Astrocyte of the hippocampus (primary cell): ENCODE measurements at places on chromosomes 3 and 15.

GRCh38 chr3:146241523-146242240 lies 9.2 kb downstream of the PLSCR4 start:
- DNase-seq, result no peak

GRCh38 chr3:57855943-57856342 lies 99.8 kb downstream of the SLMAP start:
- DNase-seq, result no peak

DNA sequence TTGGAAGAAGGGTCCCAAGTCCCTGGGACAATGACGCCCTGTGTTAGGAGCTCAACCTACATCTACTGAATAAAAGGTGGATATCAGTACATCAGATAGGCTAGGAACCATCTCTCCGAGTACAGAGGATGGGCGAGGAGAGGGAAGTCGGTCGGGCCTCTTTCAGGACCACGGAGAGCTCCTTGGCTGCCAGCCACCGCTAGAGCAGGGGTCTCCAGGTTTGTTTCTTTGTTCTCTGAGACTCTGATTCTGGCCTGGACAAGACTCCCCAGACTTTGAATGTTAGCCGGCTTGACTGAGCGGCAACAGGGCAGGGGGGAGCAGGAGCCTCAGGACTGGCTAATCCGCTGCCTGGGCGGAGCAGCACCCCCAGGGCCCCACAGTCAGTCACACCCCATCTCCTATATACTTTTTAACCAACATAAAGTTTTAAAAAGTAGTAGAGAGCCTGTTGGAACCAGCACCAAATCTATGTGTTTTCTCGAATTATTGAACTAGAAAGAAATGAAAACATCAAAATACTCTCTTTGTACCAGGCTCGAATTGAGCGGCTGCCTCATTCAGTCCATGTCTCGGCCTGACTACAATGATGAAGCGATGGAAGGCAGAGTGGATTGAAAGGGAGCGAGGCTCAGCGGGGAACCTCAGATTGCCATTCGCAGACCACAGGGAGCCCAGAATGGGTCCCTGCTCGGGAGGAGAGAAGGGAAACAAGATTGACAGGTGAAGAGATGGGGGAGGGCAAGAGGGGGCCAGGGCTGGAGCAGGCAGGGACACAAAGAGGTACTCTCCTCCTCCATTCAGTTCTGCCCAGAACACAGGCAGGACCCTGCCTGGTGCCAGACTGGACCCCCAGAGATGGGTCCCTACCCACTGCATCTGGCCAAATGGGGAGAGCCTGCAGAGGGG lies 131.6 kb downstream of the TPRA1 start:
- DNase-seq, result peak; percentile 58

DNA sequence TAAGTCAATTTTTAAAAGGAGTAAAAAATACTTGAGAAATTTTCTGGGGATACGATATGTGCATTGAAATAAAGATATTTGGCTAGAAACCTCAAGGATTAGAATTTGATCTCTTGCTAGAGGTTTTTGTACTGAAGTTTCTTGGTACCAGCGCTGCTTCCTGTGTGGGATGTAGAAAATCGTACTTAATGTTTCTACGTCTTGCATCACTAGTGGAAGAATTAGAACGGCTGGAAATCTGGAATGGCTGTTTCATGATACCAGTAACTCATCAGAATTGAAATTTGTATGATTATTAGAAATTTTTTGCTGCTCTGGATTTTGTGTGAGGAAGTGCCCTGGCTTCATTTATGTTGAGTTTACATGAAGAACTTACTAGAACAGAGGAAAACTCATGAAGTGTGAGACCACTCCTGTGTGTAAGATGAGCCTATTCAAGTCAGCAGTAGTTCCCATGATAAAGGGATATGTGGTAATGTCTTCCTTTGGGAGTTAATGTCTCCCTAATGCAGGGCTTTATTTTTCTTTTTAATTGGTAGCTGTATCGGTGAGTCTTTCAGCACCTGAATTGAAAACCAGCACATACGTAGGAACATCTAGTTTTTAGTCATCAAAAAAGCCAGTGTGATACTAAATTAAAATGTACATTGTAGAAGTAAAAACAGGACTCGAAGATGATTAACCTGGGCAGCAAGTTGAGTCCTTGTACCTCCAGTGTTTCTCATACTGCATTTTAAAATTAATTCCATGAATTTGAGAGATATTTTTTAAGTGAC lies 3.2 kb downstream of the KBTBD8 start:
- no peak for DNase-seq

- no peak for DNase-seq
Measured at GRCh38 chr15:61697796-61698195, 362.5 kb downstream of the VPS13C start.

DNA sequence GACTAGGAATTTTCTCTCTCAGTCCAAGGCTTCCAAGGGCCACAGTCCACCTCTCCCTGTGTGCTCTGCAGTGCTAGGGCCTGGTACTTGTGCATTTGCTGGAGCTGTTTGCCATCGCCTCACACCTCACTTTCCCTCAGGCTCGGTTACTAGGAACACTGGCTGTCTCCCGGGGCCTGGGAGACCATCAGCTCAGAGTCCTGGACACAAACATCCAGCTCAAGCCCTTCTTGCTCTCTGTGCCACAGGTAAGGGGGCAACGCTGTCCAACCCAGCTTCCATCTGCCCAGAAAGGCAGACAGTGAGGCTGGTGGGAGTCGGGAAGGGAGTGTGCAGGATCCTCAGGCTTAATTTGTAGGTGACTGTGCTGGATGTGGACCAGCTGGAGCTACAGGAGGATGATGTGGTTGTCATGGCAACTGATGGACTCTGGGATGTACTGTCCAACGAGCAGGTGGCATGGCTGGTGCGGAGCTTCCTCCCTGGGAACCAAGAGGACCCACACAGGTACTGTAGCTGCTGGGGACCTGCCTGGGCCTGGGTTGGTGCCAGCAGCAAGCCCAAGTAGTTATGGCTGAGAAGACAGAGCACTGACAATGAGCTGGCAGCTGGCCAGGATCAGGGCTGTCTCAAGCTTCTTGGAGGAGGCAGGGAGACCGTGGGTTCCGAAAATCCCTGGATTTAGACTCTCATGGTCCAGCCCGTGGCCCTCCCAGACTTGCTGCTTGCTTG lies 3.4 kb downstream of the PPM1M start:
- no peak for DNase-seq

DNA sequence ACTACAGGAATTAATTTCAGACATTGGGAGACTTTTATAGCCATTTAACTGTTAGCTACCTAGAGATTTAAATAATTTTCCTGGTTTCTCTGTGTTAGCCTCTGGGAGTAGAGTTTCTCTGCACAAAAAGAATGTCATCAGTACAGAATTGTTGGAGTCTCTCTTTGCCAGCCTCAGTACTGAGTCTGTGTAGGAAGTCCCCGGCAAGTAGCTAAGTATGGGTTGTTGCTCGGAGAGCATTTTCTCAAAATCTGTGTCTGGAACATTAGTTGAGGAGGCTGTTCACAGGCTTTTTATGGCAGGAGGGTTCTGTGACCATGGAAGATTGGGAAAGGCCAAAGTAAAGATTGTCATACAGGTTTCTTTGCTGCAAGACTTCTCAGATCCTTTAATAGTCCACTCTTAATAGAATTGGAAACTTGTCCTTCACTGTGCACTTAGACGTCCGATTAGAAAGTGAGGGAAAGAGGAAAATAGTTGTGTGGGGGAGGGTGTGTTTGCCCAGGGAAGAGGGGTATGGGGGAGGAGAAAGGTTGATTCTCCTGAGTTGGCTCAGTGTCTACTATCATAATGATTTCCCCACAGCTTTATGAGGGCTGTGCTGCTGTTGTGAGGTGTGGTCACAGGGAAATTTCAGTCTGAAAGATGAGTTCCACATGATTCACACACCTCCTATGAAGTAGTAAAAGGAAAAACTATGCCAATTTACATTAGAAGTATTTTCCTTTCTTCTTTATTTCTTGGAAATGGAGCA lies 207.1 kb downstream of the PTPRG start:
- DNase-seq, result no peak

- DNase-seq, result no peak
Measured at GRCh38 chr3:11146773-11147660, 7.3 kb upstream of the HRH1 start.

GRCh38 chr15:77530576-77530975 lies 102.1 kb downstream of the LINGO1 start:
- no peak for DNase-seq

- DNase-seq, result no peak
Measured at GRCh38 chr3:149454746-149455145, 19.8 kb upstream of the TM4SF4 start.

DNA sequence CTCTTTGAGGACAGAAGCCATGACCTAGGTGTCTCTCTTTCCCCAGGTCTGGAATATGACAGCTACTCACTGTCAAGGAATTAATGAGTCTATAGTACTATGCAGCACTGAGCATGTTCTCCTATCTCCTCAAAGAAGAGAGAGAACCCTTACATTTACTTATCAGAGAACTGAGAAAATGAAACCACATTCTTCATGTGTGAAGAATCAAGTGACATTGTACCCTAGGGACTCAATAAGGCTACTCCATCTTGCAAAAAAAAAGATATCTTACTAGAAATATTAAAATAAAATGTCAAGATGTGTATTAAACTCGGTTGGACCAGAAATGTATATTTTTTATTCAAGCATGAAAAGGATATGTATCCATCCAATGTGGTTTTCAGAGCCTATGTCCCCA lies 133.2 kb upstream of the COL8A1 start:
- no peak for DNase-seq

GRCh38 chr3:47414666-47415587 lies 34.1 kb downstream of the PTPN23 start:
- no peak for DNase-seq

DNA sequence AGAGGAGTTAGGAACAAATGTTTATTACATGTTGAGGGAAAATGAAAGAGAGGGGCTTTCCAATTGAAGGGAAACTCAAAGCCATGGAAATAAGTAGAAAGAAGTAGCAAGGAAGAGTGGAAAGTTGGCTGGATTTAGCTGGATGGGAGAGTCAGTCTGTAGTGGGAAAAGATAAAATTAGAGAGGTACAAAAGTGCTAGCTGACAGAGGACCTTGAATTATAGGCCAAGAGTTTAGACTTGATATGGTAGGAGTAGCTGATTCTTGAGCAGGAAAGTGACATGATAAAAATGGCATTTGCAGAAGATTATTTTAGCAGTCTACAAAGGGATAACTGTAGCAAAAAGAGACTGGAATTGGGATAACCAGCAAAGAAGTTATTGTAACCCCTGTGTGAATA lies 425.8 kb downstream of the ROBO1 start:
- DNase-seq, result no peak

DNA sequence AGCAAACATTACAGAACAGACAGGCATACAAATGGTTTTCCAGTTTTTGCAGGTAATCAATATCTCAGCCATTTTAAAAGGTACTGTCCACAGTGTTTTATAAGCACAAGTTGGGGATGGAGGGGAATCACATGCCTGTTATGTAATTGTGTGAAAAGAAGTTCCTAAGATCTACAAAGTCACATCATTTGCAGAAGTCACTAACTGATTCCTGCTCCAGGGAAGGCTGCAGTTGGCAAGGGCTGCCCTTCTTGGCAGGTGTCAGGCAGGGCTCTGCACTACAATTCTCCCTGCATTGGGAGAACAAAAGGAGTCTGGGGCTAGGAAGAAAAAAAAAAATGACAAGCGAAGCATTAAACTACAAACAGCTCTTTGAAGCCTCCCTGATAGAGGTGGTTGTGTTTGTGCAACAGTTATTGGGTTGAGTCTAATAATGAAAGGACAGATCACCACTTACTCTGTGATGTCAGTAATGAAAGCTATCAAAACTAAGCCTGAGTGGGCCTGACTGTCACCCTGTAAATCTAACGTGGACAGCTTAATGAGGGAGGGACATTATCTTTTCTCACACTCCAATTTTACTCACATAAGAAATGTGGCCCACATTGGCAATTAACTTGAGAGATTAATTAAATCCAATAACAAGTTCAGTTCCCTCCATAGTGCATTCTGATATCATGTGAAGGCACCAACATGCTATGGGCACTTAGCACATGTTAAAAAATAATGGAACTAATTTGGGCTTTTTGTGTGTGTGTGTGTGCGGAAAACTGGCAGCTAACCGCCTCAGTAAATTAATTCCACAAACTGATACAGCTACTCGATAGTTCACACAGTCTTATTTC lies 242.9 kb downstream of the FHIT start:
- no peak for DNase-seq

GRCh38 chr15:74231475-74231874 lies 4.7 kb upstream of the CCDC33 start:
- DNase-seq, result no peak

GRCh38 chr3:75938921-75939320 lies 153.6 kb upstream of the ZNF717 start:
- DNase-seq, result no peak

DNA sequence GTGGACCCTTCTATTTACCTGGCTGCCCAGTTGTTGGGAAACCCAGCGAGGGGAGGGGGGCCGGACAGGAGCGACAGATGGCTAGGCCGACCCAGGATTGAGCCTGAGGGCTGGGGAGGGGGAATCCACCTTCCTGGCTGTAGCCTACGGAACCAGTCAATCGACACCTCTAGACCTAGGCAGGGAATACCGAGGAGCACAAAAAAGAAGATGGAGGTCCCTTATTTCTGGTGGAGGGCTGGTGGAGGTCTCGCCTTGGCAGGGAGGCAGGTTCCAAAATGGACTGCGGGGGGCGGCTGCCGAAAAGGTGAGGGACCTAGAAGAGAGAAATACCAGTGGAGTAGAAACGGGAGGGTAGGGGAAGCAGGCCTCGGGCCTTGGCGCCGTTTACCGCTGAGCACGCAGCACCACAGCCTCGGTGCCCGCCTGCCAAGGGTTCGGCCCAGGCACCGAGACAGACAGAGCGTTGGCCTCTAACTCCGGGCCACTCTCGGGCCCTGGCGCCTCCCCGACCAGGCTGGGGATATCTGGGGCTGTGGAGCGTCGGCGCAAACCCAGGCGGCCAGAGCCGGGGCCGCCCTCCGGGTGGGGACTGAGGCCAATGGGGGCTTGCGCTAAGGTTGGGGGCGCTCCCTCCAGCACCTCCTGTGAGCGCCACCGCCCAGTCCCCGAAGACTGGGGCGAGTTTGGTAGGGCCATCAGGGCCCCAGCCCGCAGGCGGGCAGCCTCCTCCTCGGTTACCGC lies 1.6 kb downstream of the ANKRD63 start:
- no peak for DNase-seq

- no peak for DNase-seq
Measured at GRCh38 chr3:79184251-79184650, 583.5 kb downstream of the ROBO1 start.

- DNase-seq, result peak; percentile 94
Measured at GRCh38 chr3:197031315-197032285, 2.0 kb upstream of the MELTF start.

GRCh38 chr3:175749981-175750380 lies 890.8 kb downstream of the NAALADL2 start:
- DNase-seq, result no peak

GRCh38 chr3:191282251-191283185 lies 46.7 kb upstream of the CCDC50 start:
- DNase-seq, result no peak

DNA sequence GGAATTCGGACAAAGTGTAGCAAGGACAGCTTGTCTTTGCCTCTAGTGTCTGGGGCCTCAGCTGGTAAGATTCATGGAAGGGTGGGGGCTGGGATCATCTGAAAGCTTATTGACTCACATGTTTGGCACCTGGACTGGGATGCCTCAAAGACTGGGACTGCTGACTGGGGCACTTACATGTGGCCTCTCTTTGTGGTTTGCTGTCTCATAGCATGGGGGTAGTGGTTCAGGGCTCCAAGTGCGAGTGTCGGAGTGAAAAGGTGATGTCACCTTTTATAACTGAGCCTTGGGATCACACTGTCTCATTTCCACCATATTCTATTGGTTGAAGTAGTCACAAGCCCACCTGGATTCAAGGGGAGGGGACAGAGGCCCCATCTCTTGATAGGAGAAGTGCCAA lies 6.8 kb downstream of the MFSD1 start:
- peak; percentile 81 for DNase-seq

GRCh38 chr15:63301088-63301487 lies 23.7 kb downstream of the APH1B start:
- peak; percentile 61 for DNase-seq

GRCh38 chr3:185477316-185477715 lies 21.5 kb downstream of the TMEM41A start:
- no peak for DNase-seq
